ENCODE measurements at places on chromosomes 12 and 14.

GRCh38 chr12:124740691-124741137, 123.0 kb downstream of the SCARB1 start:
- no peak for DNase-seq

DNA sequence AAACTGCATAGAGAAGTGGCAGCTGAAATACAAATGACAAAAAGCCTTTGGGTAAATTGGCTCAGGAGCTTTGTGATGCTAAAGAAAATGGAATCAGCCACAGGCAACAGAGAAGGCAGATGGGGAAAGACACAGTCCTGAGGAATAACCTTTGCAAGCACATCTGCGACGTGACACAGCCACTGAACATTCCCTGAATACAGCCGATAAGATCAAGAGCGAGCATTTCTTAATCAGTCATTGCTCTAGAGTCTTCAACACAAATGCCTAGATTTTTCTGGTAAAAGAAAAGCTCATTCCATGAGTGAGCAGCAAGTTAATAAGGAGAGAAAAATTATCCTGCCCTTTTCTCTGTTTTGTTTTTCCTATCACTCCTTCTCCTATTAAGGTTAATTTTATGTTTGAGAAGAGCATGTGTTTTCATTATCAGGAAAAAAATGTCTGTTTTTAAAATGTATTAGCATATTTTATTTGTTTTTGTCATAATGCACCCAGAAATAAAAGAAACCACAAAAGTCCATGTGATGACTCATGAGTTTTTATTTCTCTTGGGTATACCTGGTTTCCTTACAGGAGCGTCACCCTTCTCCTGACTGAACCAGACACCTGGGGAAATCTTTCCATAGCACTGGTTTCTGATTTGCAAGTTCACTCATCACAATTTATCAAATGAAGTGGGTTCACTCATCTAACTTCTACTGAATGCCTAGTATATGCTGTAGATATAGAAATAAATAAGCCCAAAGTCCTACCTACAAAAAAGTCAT, 45.4 kb upstream of the PCED1B start:
- no peak for DNase-seq

DNA sequence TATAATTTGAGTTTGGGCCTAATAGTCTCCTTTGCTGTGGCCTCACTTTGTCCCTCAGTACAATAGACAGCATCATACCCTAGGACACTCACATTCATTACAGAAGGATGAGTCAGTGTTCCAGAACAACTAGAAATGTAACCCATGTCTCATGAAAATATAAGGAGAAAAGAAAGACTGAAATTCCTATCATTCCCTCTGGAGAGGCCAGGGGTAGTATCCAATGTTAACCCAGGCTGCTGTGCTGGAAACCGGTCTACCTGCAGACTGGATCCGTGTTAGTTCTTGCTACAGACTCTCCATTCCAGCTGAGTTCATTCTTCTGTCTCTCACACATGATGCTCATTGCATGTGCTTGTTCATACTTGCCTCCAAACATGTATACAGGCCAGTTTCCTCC, 75.8 kb upstream of the HOXC13 start:
- DNase-seq, result no peak

GRCh38 chr12:53105256-53105655, 2.0 kb downstream of the SOAT2 start:
- DNase-seq, result no peak

DNA sequence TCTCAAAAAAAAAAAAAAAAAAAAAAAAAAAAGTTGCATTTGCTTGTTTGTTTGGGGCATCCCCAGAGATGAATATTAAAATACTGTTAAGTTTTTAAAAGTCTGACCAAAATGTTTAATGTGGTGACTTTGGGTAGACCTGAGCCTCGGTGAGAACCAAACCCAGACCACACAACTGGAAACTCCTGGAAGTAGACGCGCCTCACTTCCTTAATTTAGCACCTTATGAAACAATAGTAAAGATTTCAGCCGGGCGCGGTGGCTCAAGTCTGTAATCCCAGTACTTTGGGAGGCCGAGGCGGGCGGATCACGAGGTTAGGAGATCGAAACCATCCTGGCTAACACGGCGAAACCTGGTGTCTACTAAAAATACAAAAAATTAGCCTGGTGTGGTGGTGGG, 9.3 kb downstream of the NFKBIA start:
- DNase-seq, result no peak

DNA sequence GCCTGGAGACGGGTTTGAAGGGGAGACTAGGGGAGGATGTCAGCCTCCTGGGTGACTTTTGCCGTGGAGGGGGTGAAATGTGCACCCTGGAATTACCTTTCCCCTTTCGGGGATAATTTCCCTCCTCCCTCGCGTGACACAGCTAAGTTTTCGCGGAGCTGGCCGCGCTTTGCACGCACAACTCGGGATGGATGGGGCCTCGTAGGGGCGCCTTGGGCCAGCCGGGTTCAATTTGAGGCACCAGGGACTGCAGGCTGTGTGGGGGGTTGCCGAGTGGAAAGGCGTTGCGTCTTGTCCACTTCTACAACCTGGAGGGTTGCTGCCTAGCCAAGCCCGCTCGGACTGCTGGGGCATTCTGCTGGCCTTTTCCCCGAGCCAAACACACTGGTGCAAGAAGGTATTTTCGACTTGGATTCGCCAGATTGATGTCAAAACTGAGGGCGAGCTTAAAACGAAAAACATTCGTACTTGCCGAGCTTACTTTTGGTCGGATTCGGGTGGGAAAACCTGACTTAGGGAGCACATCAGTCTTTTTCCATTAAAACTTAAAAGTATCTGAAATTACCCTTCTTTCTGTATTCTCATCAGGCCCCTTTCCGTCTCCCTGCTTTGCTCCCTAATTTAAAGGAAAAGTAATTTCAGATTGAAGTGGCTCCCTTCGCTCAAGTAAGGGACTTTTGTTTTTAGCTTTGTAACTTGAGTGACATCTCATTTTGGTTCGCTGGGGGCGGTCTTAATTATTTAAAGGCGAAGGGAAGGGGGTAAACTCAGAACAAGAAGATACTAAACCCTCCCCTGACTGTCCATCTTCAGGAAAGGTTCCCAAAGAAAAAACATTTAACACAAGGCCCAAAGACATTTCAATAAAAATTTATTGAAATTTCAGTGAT, 14.3 kb downstream of the TBX3 start:
- DNase-seq, result no peak

- DNase-seq, result no peak
These were observed 56.3 kb downstream of the NIN start for GRCh38 chr14:50774542-50775267.

DNA sequence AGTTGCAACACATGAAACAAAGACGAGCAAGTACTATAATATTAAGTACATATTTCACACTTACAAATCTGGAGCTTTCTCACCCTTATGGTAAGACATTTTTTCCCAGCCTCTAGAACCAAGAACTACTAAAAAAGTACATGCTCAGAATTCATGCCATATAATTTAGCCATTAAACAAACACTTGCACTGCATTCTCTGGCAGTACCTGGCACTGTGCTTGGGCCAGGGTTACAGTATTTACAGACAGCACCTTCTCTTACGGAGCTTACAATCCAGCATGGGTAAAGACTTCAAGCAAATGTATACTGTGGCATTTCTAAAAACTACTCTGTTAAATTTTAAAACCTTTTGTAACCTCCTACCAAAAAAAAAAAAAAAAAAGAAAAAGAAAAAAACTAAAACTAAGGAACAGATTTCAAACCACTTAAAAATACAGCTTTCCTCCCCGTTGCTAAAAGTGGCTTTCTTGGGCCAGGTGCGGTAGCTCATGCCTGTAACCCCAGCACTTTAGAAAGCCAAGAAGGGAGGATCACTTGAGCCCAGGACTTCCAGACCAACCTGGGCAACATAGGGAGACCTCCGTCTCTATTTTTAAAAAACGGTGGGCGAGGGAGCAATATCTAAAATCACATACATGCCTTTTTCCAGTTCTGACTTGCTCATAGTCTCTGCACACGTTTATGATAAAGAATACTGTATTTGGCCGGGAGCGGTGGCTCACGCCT, 956 bp downstream of the GNPTAB start:
- DNase-seq, result no peak

DNA sequence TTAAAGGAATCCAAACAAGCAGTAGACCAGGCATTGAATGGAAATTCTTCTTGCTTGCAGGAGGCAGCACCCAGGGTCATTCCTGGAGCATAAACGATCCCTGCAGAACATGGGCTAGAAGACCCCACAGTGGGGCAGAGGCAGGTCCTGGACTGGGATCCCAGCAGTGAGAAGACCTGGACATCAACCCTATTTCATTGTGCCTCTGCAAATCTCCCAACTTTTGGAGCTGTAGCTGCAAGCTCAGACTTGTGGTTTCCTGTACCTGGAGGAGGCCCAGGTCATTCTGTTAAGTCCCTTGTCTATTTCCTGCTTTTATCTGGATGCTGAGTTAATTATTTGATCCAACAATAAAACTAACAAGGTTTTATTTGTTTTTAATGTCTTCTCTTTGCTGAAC, 61.7 kb downstream of the CALM1 start:
- no peak for DNase-seq

GRCh38 chr14:88791629-88792472, 902 bp downstream of the EML5 start:
- peak; percentile 3 for DNase-seq

DNA sequence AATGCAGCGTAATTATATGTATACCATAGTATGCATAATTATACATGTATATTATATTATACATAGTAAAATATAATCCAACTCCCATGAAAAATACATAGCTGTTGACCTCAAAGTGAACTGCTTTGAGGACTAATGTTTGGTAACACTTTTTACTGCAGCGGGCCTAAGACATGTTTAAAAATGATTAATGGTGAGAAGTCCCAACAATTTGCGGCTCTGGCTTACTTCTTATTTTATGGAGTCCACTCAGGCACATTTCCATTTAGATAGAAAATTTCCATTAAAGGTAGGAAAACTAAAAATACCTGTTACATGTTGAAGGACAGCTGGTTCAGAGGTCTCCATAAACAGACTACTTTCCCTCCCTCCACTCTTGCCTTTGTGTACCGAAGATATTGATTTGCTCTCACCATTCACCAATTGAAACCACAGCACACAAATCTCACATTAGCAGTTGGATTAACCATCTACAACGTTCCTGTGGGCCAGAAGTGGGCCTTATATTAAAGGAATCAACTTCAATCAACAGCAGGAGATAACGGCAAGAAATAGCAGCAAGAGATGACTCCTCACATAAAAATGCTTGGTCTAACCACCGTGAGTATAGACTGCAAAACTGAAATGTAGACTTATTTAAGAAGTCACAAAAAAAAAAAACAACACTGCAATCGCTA, 14.1 kb upstream of the NT5DC3 start:
- DNase-seq, result no peak

GRCh38 chr14:80718940-80719339, 222.6 kb downstream of the CEP128 start:
- DNase-seq, result no peak

GRCh38 chr12:81942594-81942993, 183.4 kb upstream of the PPFIA2 start:
- DNase-seq, result no peak

DNA sequence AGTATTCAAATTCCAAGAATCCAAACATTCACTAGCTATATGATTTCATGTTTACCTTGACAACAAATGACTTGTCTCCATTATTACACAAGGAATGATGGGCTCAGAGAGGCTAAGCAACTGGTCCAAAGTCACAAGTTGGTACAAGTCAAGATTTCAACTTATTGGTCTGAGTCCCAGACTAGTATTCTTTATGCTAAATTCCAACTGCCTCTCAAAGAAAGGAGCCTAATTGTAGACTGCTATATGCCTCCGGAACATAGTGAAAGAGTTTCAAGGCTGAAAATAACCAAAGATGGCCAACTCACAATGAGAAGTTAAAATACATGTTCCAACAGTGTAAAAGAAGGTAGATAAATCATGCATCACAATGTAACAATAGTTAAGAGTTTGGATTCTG, 7.5 kb downstream of the BTG1 start:
- no peak for DNase-seq

DNA sequence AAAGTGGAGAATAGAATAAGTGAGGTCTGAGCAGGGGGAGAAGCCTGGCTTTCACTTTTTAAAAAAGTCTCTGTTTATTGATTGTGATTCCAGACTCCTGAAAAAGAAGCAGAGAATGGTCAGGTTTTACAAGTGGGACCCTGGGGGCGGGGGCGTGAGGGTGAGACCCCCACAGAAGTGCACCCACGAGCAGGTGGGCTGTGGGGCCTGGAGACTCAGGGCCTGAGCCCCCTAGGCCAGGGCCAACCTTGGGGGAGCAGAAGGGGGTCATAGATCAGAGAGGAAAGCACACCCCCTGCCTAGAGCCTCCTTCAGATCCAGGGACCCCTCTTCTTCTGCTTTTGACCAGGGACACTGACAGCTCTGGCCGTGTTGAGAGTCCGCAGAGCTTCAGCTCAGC, 180.3 kb downstream of the ADGRD1 start:
- no peak for DNase-seq

DNA sequence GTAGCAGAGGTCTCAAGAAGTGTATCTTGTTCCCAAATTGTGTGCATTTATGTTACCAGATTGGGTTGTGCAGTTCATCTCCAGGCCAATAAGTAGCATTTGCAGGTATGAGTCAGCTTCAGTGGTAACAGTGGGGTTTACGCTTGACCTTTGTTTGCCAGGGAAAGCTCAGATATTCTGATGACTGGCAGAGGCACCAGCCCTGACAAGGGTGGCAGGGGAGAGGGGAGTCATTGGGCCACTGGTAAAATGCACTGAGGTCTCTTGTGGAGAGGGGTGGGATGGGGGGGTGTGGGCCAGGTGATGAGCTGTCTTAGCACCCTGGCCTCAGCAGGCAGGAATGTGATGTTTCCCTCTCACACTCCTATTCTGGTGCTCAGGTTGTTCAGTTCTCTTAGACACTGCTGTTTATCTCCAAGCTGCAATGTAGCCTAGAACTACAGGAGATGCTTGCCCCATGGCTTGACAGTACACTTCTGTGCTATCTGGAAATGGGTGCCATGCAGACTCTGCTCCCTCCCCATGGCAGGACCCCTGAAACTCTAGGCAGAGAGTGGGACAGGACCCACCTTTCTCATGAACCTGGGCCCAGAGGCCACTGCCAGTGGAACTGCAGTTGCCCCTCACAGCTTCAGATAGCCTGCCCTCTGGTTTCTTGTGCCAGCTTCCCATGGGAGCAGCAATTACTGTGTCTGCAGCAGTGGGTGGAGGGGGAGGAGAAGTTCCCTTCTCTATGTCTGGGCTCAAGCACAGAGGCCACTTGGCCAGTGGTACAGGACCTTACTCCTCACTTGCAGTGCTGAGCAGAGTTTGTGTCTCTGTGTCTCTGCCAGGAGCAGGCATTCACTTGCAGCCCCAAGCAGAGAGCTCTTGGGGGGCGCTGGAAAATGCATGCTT, 31.9 kb downstream of the USP15 start:
- no peak for DNase-seq

- DNase-seq, result no peak
These were observed 15.3 kb upstream of the DGLUCY start for GRCh38 chr14:91098591-91098990.

GRCh38 chr12:51766067-51766676, 82.3 kb downstream of the FIGNL2 start:
- DNase-seq, result no peak

Measured in amygdala (tissue), 56 donors.